ENCODE measurements at places on chromosomes 6 and 20.

- H3K4me3 ChIP-seq: no peak overlapping the region
- H3K27ac ChIP-seq: no peak overlapping the region
- H3K36me3 ChIP-seq: no peaks in the 10 kb centered on the region
- H3K27me3 ChIP-seq: no peaks in the 10 kb centered on the region
- H3K4me1 ChIP-seq: peaks cover 31% of the 10 kb centered on the region
- no peak for DNase-seq
These were observed 214.9 kb downstream of the ZFAND3 start for GRCh38 chr6:38034274-38034914.

- peaks cover 15% of the 10 kb centered on the region for H3K4me1 ChIP-seq
- peak overlapping the region; percentile 49 for H3K27ac ChIP-seq
- H3K36me3 ChIP-seq: no peaks in the 10 kb centered on the region
These were observed 73.5 kb downstream of the ARMC2 start for GRCh38 chr6:108921547-108922361.

DNA sequence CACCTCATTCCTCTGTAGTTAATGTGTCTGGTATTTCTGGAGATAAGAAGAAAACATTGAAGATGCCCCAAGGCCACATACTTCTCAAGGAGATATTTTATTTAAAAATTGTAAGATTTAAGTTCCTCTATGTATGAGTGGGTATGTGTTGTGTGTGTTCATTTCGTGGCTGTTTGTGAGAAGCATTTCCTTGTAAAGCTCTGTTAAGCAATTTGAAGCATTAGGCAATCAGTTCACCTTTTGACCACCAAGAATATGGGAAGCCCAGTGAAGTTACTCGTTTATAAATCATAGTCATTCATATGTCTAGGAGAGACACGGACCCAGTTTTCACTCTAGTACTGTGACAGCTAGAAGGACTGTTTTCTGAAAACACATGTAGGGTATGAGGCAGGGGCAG, 717.6 kb upstream of the MAP3K7 start:
- no peaks in the 10 kb centered on the region for H3K36me3 ChIP-seq
- no peak for DNase-seq

DNA sequence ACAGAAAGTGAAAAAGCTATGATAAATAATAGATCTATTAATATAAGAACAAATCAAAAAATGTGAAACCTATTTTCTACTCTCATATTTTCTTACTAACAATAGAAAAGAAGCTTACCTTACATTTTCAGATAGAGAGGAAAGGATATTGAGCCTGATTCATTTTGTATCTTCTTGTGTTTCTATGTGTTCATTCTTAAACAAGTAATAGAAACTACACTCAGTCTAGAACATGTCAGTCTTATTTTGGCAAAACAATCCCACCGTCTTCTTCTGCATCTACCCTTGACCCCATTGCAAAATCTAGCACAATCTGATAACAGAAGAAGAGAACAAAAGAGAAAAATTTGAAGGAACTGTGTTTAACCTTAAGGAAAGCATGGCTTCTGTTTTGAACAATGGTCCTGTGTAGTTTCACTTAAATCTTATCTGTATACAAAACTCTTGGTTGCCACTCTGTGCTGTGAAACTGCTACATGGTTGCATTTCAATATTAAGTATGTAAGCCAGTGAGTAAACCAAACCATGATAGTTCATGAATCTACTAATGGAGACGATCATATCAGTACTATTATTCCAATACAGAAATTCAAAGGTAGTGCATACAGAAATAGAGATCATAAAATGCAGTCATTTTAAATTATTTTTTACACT, 69.5 kb upstream of the LGSN start:
- no peaks in the 10 kb centered on the region for H3K36me3 ChIP-seq
- no peaks in the 10 kb centered on the region for H3K4me1 ChIP-seq
- no peaks in the 10 kb centered on the region for H3K27me3 ChIP-seq
- DNase-seq: no peak

DNA sequence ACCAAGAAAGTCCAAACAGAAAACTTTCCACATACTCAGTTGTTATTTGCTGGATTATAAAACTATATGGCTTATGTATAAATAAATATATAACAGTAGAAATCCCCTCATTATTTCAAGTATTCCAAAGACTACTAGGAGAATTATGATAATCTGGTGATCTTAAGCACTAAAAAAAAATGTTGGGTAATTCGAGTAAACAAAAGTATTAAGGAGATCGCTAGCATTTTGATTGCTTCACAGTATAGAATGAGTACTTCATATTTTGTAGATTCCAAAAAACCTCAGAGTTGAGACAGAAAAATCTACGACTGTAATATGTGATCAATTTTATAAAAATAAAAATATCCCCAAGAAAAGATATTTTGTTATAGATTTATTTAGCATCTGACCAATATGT, 236.4 kb upstream of the TENT5A start:
- no peaks in the 10 kb centered on the region for H3K27me3 ChIP-seq
- H3K27ac ChIP-seq: no peak overlapping the region
- no peaks in the 10 kb centered on the region for H3K36me3 ChIP-seq
- H3K4me1 ChIP-seq: no peaks in the 10 kb centered on the region
- no peak overlapping the region for H3K4me3 ChIP-seq
- DNase-seq: no peak

GRCh38 chr6:168115748-168116437, 36.9 kb upstream of the FRMD1 start:
- DNase-seq: no peak
- no peaks in the 10 kb centered on the region for H3K4me1 ChIP-seq
- no peaks in the 10 kb centered on the region for H3K36me3 ChIP-seq
- no peak overlapping the region for H3K4me3 ChIP-seq
- H3K27ac ChIP-seq: no peak overlapping the region
- no peaks in the 10 kb centered on the region for H3K27me3 ChIP-seq

GRCh38 chr6:17574866-17575560, 25.1 kb upstream of the FAM8A1 start:
- no peak overlapping the region for H3K4me3 ChIP-seq
- no peaks in the 10 kb centered on the region for H3K36me3 ChIP-seq
- H3K27me3 ChIP-seq: no peaks in the 10 kb centered on the region
- H3K27ac ChIP-seq: no peak overlapping the region
- DNase-seq: no peak

DNA sequence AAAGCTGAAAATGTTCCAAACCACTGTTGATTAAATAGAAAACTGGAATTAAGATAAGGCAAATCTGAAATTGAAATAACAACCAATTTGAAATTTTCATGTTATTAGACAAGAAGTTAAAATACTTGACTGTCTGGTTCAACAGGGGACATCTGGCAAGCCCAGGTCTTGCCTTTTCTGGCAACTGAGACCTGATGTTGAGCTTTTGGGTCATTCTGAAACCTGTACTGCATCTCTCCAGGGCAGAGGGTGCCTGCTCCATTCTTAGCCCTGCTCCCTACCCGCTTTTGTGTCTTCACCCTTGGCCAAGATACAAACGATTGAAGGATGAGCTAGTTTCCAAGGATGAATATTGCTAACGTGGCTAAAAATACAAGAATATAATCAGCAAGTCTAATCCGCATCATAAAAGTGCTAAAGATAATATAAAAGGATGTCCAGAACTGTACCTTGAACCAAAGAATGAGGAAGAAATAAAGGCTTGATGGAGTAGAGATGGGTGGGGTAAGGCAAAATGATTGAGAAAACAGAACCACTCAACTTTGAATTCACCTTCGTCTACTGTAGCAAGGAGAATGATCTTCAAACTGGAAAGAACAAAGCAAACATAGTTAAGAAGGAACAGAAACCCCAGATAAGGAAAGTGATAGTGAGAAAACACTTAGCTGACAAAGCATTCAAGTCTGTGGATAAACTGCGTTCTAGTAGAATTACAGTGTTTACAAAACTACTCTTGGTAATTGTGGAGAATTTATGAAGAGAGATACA, 109.8 kb upstream of the MAN1A1 start:
- no peak for DNase-seq
- H3K27me3 ChIP-seq: no peaks in the 10 kb centered on the region
- no peak overlapping the region for H3K4me3 ChIP-seq
- H3K27ac ChIP-seq: no peak overlapping the region

- H3K27ac ChIP-seq: no peak overlapping the region
- DNase-seq: no peak
- H3K36me3 ChIP-seq: no peaks in the 10 kb centered on the region
These were observed 79.0 kb upstream of the FYN start for GRCh38 chr6:111952274-111952673.
